Amniotic stem cell (primary cell): ENCODE measurements at places on chromosomes 7 and 10.

DNA sequence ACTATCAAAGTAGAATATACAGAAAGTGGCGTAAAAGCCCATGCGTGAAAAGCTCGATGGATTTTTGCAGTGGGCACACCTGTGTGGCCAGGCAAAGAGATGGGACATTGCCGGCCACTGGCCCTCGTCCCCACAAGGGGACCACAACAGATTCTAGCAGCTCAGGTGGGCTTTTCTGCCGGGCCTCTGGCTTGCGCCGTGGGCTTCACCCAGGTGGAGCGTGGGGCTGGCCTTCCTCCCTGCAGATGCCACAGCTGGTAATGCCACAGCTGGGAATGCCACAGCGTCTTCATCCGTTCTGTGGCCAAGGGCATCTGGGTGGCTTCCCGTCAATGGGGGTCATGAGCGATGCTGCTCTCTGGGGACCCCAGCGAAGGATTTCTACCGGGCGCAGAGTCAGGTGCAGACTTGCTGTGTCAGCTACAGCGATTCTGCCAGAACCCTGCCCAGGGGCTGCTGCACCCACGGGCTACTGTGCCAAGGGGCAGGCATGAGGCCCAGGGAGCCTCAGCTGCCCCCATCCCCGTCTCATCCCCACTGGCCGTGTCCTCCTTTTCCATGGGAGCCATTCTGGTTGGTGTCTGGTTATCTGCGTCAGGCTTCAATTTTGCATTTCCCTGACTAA is 52.5 kb upstream of the NKX6-2 start:
- DNase-seq, result no peak

- DNase-seq, result no peak
These were observed 92.7 kb downstream of the LSMEM1 start for GRCh38 chr7:112573302-112574039.

DNA sequence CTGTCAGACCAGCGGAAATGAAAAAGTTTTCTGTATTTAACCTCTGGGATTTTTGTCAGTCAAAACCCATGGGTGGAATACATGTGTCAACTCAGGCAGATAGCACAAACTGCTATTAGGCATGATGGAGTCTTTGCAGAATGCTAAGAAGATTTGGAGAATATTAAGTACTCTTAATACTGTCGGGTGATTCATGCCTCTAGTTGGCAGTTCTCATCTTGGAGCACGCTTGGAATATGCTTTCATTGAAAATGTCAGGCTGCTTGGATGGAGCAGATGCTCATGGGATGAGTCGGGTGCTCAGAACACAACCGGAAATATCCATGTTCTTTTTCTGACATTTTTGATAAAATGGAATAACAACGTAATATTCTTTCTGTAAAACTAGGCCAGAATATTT is 27.6 kb upstream of the PRKG1 start:
- DNase-seq, result no peak

DNA sequence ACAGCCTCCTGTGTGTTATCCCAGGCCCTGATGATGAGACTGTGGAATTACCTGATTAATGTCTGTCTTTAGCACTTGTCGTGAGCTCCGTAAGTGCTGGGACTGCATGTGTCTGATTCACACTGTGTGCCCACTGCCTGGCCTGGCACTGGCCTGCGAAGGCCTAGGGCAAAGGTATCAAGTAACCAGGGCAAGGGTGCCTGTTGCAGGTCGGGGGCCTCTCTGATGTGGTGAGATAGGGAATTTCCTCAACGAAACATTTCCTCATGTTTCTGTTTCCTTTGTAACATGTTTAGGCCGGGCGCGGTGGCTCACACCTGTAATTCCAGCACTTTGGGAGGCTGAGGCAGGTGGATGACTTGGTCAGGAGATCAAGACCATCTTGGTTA is 50.4 kb downstream of the LHPP start:
- no peak for DNase-seq

GRCh38 chr7:79244482-79244881 is 209.0 kb downstream of the MAGI2 start:
- DNase-seq, result no peak

DNA sequence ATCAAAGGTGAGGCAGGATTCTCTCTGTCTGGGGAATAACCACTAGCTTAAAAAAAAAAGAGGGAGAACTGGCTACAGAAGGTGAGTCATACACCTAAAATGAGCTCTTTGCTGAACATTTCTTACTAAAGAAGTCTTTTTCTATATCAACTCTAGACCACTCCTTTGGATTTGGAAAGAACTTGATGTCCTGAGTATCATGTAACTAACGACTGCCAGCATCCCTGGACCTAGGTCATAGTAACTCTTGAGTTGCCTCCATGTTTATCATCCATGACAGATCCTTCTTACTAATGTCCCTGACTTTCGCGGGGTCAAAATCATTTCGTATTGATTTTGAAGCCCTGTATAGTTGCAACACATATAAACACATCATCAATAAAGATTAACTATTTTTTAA is 89.1 kb downstream of the CNOT4 start:
- no peak for DNase-seq

DNA sequence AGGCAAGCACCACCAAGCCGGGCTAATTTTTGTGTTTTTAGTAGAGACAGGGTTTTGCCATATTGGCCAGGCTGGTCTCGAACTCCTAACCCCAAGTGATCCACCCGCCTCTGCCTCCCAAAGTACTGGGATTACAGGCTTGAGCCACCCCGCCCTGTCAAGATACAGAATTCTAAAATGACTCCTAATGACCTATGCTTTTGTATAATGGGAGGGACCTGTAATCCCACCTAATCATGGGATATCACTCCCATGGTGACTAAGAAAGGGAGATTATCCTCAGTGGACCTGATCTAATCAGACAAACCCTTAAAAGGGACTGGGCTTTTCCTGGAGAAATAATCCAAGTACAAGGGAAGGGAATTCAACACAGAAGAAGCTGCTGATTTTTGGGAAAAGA is 28.8 kb downstream of the SAMD8 start:
- no peak for DNase-seq

- DNase-seq, result no peak
These were observed 171.4 kb downstream of the KMT2E start for GRCh38 chr7:105185290-105186010.

GRCh38 chr7:98855610-98856422 is 14.0 kb downstream of the TMEM130 start:
- no peak for DNase-seq

DNA sequence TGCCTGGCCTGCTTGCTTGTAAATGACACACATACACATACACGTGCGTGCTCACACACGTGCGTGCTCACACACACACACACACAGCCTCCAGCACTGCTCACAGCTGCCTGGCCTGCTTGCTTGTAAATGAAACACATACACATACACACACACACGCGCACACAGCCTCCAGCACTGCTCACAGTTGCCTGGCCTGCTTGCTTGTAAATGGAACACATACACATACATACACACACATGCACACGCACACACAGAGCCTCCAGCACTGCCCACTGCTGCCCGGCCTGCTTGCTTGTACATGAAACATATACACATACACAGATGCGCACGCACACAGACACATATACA is 397.2 kb downstream of the PLXNA4 start:
- DNase-seq, result no peak

DNA sequence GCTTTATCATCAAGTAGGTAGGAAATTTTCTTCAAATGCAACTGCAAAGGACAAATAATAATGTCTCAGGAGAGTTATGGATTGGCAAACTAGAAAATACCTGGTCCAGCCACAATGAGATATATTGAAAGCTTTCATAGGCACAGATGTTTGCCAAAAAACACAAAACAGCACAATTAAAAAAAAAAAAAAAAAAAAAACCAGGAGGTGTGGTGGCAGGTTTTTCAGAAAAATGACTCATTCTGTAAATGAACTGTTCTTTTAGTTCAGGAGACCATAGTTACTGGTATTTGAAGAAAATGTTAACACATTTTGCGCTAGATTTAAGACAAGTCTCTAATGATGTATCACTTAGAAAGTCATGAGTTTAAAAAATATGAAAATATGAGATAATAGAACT is 55.0 kb upstream of the JCAD start:
- DNase-seq, result no peak

DNA sequence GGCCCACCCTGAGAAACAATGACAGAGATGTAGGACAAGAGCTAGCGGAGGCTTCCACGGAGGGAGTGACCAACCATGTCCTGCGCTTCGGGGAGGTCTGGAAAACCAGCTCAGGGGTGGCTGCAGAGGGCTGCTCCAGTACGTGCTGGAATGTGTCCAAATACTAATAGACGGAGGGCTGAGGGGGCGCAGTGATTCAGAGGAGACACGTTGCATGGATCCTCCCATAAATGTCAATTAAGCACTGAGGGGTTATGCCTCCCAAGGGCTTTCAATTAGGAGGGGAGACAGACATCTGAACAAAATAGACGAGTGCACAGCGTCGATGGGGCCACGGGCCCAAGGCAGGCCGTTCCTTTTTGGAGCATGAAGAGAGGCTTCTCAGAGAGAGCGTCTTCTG is 51.0 kb upstream of the NPS start:
- DNase-seq, result no peak

GRCh38 chr7:99504281-99504602 is 220 bp upstream of the ZKSCAN5 start:
- no peak for DNase-seq

DNA sequence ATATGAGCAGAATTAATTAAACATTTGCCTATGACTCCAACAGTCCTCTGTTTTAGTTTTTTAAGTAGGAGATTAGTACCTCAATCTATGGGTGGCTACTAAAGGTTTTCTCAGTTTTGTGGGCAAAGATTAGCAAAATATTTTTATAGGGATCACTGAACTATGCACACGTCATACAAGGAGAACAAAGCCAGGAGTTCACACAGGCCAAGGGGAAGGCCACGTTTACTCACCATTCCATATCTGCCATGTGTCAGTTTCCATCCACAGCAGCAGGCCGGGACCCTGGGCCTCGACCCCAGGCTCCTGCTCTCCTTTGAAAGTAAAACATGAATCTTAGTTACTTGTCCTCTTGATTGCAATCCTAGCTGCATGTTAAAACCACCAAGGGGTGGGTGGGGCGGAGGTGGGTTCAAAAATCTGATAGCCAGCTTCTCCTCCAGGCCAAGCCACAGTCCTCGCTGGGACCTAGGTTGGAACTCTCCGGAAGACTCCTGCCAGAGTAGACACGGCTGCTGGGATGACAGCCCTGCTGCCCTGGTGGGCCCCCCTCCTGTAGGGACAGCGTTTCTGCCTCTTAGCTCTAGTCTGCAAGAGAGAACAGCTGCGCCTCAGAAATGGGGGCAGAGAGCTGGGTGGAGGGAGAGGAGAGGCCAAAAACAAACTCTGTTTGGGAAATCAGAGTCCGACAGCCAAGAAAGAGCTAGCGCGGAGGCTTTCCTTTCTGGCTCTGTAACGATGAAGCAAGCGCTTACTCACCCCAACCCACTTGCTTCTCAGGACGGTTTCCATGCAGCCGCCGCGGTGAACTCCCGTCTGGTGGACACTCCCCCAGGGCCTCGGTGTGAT is 35.6 kb downstream of the PITRM1 start:
- DNase-seq, result no peak

DNA sequence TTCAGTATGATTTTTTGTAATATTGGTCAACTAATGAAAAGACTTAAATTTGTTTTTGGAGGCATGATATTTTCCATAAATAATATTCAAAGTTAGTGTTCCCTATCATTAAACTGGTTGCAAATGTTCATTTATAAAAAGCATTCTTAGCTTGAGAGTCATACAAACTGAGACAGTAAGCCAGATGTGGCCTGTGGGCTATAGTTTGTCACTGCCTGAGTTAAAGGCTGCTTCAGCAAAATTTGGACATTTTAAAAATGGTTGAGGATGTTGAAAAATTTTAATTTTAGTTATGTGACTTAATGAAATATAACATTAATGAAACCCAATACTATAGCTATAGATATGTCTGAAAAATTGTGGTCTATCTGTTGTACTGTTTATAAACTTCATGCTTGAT is 180.2 kb upstream of the CACNA2D1 start:
- no peak for DNase-seq

DNA sequence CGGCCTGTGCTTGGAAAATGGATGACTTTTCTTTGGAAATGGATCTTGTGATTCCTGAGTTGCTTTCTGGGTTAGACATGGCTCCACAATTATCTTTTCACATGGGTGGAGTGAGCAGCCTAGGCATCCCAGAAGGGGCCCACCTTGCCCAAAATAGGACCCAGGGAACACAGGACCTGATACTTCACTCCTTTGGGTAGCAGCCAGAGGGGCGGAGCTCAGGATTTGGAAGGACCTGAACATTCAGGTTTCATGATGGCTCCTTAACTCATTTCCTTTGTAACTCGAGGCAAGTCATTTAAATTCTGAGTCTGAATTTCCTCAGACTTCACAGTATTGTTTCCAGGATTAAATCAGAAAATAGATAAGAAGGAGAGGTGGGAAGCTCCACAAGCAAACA is 178.3 kb upstream of the ZMIZ1 start:
- no peak for DNase-seq

GRCh38 chr7:153930696-153931095 is 121.5 kb upstream of the DPP6 start:
- no peak for DNase-seq

- no peak for DNase-seq
These were observed 108.6 kb upstream of the TAC1 start for GRCh38 chr7:97623333-97623732.

GRCh38 chr10:116211682-116212081 is 61.3 kb downstream of the GFRA1 start:
- peak; percentile 11 for DNase-seq

GRCh38 chr7:25375805-25376600 is 147.7 kb upstream of the NPVF start:
- no peak for DNase-seq

GRCh38 chr10:107398115-107398514 is 233.6 kb upstream of the SORCS1 start:
- no peak for DNase-seq

DNA sequence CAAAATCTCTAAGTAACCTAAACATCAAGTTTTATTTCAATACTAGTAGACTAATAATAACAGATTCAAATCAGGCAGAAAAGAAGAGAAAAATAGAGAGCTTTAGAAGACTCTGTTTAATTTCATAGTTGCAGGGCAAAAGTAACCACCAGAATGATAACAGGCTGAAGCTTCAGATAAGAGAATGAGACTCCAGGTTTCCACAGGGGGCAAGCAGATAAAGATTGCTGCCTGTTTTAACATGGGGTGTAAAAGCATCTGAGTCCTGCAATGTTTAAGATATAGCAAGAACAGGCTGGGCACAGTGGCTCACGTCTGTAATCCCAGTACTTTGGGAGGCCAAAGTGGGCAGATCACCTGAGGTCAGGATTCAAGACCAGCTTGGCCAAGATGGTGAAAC is 11.0 kb downstream of the CROT start:
- DNase-seq, result no peak

GRCh38 chr7:19369806-19370205 is 224.6 kb upstream of the FERD3L start:
- no peak for DNase-seq
